EH (cell line): ENCODE measurements at places on chromosomes 5 and 9.

- DNase-seq: no peak
Observed at GRCh38 chr9:7601739-7602138, 197.8 kb downstream of the DMAC1 start.

DNA sequence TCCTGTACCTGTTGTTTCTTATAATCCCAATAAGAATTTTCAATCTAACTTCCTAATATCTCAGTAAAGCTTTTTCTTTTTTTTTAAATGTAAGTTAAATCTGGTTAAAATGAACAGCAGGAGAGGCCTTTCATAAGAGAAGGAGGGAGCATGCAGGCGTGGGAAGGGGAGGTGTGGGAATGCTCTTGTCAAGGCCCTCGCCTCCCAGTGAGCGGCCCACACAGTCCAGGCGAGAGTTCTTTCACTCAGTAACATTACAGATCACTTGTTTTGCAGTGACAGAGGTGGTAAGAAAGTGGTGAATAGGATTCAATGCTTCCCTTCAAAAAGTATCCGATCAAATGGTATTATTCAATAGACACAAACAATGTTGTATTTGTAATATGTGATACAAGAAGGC is 125.0 kb downstream of the EPB41L4A start:
- no peak for DNase-seq

GRCh38 chr5:106749826-106750225 is 920.9 kb downstream of the EFNA5 start:
- no peak for DNase-seq

- peak; percentile 27 for DNase-seq
Observed at GRCh38 chr9:120608421-120608820, 28.5 kb upstream of the CDK5RAP2 start.

GRCh38 chr5:124669956-124670721 is 76.3 kb downstream of the ZNF608 start:
- DNase-seq: no peak

GRCh38 chr9:127876026-127876763 is 1.3 kb downstream of the AK1 start:
- no peak for DNase-seq

DNA sequence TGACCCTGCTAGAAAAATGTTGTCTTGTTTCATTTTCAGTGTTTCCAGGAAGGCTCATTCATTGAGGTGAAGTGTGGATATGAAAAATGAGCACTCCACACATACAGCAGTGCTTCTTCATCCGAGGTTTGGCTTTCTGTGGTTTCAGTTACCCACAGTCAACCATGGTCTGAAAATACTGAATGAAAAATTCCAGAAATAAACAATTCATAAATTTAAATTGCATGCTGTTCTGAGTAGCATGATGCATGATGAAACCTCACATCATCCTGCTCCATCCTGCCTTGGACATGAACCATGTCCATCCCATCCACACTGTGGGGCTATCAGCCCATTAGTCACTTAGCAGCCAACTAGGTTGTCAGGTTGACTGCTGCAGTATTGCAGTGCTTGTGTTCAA is 10.4 kb upstream of the SLC45A2 start:
- peak; percentile 80 for DNase-seq

GRCh38 chr9:104775976-104776375 is 12.0 kb downstream of the NIPSNAP3B start:
- no peak for DNase-seq

GRCh38 chr9:87671478-87671877 is 54.4 kb upstream of the CTSL start:
- DNase-seq: no peak

- DNase-seq: no peak
Observed at GRCh38 chr9:68626526-68626925, 78.5 kb upstream of the PIP5K1B start.

- no peak for DNase-seq
Observed at GRCh38 chr5:178090856-178091255, 22.5 kb upstream of the N4BP3 start.

GRCh38 chr5:120678279-120678678 is 214.2 kb downstream of the PRR16 start:
- DNase-seq: peak; percentile 69

DNA sequence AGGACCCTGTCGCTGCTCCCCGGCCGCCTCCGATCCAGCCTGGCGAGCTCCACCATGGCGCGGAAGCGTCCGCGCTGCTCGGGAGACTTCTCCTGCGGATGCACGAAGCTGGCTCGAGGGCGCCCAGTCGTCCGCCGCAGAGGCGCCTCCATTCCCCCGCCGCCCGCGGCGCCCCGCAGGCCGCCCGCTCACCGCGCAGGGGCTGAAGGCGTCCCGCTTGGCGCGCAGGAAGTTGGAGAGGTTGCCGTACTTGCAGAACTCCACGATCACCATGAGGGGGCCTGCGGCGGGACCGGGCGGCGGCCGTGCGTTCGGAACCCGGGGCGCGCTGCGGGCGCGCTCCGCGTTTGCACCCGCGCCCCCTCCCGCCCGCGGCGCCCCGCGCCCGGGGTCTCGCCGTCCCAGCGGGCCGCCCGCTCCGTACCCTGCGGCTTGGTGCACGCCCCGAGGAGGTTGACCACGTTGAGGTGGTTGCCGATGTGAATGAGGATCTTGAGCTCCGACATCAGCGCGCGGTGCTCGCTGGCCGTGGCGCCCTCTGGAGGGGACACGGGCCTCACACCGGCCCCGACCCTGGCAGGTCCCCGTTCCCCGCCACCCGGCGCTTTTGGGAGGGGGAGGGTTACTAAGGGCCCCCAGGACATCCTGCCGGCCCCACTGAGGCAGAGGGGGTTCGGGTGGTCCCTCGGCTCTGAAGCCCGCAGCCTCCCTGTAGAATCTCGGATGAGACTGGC is 27.7 kb upstream of the SCGB3A1 start:
- DNase-seq: peak; percentile 34

DNA sequence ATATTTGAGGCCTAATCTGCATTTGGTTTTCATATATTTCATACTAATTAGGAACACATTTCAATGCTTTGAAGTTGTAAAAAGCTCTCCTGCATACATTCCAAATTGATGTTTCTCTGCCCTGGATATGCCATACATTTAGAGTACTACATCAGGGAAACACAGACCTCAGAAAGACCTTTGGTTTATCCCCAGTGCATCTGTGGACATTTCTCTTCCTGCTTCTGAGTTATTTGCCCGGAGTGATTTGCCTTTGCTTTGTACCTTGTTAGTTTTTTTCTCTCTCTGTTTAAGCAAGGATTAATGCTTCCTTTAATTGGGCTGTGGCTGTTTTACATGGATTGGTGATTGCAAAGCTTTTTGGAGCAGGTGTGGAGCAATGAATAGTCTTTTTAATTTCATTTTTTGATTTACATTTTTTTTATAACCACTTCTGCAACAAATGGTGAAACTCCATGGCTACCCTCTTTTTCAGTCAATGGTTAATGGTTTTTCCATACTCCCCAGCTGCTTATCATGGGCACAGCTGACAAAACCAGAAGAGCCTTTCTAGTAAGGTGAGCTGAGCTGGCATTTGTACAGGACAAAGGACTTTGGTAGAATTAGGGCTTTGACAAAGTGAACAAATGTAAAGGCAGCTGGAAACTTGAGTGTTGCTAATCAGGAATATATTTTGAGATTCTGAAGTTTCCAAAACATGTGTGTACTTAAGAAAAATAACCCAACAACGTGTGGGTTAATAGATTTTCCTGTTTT is 54.2 kb downstream of the ZSWIM6 start:
- no peak for DNase-seq

DNA sequence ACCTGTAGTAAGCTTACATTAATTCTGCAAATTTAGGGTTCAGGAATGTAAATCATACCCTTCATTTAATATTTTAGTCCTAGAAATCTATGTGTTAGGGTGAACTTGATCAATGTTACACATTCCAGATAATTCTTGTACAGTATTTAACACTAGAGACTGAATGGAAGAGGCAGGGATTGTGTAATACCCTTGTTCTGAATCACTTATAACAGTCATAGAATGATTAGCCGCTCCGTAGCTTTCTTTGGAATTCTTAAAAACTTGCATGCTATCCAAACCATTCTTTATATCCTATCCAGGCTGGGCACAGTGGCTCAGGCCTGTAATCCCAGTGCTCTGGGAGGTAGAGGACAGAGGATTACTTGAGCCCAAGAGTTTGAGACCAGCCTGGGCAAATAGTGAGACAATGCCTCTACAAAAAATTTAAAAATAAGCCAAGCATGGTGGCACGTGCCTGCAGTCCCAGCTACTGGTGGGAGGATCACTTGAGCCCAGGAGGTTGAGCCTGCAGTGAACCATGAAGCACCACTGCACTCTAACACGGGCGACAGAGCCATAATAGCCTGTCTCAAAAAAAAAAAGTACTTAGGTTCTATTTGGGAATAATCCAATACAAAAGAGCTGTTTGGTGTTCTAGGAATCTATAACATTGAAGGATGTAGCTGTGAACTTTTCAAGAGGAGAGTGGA is 8.3 kb downstream of the ZNF483 start:
- DNase-seq: peak; percentile 22

- DNase-seq: peak; percentile 57
Observed at GRCh38 chr9:111362526-111362925, 32.5 kb upstream of the OR2K2 start.

- DNase-seq: peak; percentile 67
Observed at GRCh38 chr5:15026011-15026893, 154.7 kb upstream of the ANKH start.

- DNase-seq: peak; percentile 81
Observed at GRCh38 chr5:151682240-151682639, 4.5 kb downstream of the SPARC start.

- DNase-seq: no peak
Observed at GRCh38 chr5:177372910-177373309, 11.3 kb upstream of the SLC34A1 start.

GRCh38 chr5:145375521-145375920 is 459.6 kb downstream of the PRELID2 start:
- DNase-seq: no peak

GRCh38 chr5:136037001-136037705 is 8.4 kb downstream of the TGFBI start:
- peak; percentile 93 for DNase-seq

- DNase-seq: no peak
Observed at GRCh38 chr5:132176987-132177386, 50.7 kb downstream of the P4HA2 start.

- no peak for DNase-seq
Observed at GRCh38 chr9:20603524-20604268, 18.6 kb downstream of the MLLT3 start.

DNA sequence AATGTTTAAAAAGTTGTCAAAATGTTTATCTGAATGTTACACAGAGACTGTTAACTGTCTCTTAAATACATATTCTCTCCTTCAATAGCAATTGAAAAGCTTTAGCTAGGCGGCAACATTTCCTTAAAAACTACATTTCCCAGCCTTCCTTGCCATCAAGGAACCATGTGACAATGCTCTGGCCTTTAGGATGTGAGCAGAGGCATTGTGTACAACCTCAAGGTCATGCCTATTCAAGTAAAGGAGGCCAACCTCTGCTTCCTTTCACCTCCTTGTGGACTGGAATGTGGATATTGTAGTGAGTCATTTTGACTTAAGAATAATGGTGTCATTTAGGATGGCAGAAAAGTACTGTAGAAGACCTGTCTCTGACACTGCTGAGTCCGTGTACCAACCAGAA is 23.7 kb upstream of the MROH2B start:
- peak; percentile 30 for DNase-seq

- no peak for DNase-seq
Observed at GRCh38 chr5:124665035-124665434, 81.4 kb downstream of the ZNF608 start.

DNA sequence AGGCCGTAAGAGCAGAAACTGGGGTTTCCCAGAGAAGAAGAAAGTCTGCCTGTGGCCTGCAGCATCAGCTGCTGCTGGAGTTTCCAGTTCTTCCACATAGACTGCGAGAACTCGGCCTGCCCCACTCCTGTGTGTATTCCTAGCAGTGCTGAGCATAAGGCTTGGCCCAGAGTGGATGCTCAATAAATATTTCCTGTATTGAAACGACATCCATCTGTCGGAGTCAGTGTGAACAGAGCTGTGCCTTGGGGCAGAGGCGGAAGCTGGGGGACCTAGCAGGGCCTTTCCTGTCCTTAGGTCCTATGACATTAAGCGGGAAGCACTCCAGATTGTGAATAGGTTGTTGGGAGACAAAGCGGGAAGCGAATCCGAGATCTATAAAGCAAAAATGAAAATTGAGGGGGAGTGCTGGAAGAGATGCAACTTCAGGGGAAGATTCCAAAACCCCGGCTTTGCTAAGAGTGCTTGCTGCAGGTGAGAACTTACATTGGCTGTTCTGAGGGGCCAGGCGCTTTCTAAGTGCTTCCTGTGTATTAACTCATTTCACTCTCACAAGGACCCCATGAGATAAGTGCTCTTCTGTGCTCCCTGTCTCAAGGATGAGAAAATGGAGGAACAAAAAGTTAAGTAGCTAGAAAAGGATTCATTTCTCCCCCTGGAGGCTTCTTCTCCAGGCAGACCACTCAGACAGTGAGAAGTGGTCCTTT is 76.1 kb upstream of the CXCL14 start:
- DNase-seq: no peak

DNA sequence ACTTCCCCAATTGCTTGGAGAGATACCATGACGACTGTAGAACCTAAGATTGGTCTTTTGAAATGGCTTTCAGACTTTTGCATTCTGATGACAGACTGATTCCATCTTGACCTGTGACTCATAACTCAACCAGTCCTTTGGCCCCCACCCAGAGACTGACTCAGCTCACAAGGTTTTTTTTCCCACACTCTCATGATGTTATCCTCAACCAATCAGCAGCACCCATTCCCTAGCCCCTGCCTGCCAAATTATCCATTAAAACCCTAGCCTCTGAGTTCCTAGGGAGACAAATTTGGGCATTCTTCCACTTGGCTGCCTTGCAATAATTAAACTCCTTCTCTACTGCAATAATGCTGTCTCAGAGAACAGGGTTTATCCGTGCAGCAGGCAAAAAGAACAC is 1263.3 kb upstream of the CDH9 start:
- DNase-seq: peak; percentile 3

- DNase-seq: peak; percentile 94
Observed at GRCh38 chr5:135456238-135457099, 4.3 kb upstream of the TIFAB start.

GRCh38 chr9:108158236-108158995 is 668.8 kb upstream of the KLF4 start:
- DNase-seq: no peak

DNA sequence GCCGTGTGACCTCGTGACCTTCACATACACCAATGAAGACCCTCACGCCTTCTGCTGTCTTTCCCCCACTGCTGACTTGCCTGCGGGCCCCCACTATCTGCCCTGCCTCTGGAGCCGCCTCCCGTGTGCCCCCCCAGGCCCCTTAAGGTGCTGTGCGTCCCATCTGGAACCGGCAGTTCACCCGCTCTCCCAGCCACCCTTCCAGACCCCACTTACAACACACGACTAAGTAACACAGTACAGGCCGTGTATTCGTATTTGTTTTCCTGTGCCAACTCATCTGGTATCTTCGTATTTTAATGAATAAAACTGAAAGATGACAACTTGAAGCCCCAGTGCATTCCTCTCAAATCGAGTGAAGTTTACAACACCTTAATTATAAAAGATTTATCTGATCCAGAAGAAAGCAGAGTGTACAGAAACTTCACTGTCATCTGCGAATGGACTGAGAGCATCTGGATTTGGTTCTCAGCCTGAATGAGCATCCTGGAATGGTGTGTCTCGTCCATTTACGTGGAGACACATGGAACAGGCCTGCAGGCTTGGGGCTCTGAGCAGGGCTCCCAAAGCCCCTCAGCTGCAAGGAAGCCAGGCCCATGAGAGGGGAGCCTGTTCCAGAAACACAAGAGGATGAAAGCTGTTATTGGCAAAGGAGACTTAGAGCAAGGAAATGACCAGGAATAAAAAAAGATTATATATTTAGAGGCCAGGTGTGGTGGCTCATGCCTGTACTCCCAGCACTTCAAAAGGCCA is 21.9 kb upstream of the TERT start:
- DNase-seq: no peak

- DNase-seq: no peak
Observed at GRCh38 chr5:115289104-115289503, 7.3 kb downstream of the CCDC112 start.
